ENCODE measurements at places on chromosomes 7 and 10.

DNA sequence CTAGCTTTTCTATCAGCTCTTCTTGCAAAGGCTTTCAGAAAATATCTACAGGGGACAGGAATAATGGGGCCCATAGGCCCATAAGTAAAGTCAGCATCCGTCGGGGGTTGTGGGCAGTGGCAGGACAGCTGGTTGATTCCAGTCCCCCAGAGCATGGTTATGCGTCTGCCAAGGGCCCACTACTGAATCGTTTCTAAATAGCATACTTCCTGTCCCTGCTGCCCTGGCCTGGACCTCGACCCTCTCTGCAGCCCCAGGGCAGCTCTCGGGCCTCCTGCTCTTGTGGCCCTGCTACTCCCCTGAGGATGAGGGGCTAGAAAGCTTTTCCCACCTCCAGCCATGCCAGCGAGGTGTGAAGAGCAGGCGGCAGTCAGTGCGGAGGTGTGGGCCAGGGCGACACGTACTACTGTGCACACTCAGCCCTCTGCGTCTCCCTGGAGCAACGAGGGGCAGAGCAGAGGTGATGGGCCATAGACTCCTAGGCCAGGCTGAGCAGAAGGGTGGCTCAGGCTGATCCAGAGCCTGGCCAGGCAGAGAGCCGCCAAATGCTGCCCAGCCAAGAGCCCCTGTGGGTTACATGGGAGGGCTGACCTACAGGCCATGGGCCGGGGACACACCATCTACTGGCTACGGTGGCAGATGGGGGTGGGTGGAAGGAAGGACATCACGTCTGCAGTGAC is 4.7 kb upstream of the OPN4 start:
- DNase-seq, result peak; percentile 25

GRCh38 chr7:39987641-39988347 is 37.7 kb downstream of the CDK13 start:
- no peak for DNase-seq

DNA sequence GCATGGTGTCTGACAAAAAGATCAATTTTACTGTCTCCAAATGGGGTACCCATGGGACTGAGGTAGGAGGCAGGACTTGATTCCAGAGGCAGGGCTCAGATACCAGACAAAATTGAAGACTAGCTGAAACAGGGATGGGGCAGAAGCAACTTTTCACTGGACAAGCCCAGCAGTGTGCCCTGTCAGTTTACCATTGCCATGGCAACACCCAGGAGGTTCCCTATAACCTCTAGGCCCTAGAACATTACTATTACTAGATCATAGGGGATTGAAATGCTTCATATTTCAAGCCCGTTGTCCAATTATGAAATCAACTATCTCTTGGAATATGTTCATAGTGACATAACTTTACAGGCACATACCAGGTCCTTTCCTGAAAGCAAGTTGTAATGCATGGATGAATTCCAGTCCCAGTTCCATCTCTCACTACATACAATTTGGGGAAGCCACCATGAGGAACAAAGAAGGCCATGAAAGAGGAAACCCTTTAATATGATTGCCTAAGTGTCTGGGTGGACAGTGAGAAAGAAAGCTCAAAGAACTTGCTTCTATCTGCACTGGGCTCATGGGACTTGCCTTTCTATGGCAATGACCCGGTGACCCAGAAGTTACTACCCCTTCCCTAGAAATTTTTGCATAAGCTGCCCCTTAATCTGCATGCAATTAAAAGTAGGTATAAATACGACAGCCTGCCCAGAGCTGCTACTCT is 557.9 kb downstream of the KCNMA1 start:
- DNase-seq, result no peak

GRCh38 chr7:100590077-100590737 is 4.1 kb downstream of the FBXO24 start:
- DNase-seq, result peak; percentile 68

GRCh38 chr7:78635026-78635793 is 818.3 kb downstream of the MAGI2 start:
- no peak for DNase-seq

- no peak for DNase-seq
Measured at GRCh38 chr7:140391634-140392033, 6.7 kb downstream of the SLC37A3 start.

DNA sequence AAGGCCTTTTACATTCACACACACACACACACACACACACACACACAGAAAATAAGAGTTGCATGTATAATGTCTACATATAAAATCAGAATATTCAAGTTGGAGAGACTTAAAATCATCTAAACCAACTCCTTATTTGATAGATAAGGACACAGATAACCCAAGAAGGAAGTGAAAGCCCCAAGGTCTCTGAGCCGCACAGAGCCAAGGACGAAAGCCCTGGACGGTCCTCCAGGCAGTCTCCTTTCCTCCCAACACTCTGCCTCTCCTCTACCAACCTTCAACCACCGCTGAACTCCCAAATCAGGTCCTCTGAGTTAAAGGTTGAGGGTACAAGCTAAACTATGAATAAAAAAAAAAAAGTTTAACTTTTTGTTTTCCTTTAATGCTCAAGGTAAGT is 28.2 kb downstream of the UBE2H start:
- DNase-seq, result no peak

DNA sequence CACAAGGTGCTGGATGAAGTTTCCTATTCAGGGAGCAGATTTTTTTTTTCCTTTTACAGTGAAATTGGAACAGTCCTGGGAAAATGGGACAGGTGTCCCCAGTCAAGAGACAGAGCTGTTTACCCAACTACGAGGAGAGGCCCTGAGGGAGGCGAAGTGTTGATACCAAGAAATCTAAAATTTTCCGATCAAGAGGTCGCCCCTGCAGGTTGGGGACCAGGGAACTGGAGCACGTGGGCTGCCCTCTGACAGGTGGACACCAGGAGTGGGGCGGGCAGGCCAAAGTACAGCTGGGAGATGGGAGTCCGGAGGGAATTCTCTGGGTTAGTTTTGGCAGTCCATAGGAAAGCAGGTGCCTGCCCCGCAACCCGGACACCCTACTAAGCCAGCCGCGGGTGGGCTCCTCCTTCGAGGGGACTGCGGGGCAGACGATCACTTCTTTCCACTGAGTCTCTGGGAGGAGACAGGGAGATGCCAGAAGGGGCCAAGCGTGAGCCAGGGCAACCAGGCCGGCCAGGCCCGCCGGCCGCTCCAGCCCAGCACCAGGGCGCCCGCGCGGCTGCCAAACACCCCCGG is 965 bp upstream of the CAMK1D start:
- DNase-seq, result no peak

DNA sequence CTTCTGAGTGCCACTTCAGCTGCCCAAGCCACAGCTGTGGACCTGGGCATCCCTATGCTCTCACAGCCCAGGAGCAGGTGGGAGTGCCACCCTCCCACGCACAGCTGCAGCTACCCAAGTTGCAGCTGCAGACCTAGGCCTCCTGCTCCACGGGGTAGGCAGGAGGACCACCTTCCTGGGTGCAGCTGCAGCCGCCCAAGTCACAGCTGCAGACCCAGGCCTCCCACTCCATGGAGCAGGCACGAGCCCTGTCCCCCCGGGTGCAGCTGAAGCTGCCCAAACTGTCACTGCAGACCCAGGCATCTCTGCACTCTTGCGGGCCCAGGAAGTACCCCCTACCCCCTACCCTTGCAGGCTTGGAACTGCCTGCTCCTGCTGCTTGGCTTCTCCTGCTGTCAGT is 260.2 kb downstream of the XPNPEP1 start:
- DNase-seq, result no peak

GRCh38 chr7:29281782-29282541 is 87.4 kb downstream of the CHN2 start:
- peak; percentile 44 for DNase-seq

- no peak for DNase-seq
Measured at GRCh38 chr10:73997461-73997786, 492 bp upstream of the VCL start.

GRCh38 chr10:34175121-34175520 is 640.0 kb downstream of the PARD3 start:
- DNase-seq, result no peak

DNA sequence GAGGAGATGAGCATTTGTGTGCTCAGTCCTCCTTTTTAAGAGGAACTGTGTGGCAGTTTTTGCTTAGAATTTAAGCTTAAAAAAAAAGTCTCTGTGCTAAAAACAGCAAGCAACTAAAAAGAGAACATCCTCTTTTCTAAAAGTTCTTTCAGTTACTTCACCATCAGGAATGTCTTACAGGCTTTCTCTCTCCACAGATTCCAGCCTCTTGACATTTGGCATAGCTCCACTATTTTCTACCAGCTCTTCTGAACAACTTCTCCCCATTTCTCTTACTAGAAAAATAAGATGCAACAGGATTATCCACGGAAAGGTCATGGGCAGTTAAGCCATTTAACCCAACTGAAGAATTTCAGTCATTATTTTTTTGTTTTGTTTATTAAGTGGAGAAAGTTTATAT is 13.2 kb downstream of the PCLO start:
- DNase-seq, result no peak

DNA sequence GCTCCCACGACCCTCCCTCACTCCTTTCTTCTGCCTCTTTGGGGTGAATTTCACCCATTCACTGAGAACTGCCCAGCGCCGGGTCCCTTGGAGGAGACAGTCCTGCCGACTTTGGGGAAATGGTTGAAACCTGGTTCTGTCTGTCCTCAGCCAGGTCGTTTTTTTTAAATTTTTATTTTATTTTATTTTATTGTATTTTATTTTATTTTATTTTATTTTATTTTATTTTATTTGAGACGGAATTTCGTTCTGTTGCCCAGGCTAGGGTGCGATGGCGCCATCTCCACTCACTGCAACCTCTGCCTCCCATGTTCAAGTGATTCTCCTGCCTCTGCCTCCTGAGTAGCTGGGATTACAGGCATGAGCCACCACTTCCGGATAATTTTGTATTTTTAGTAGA is 105.9 kb upstream of the SH2B2 start:
- DNase-seq, result no peak

DNA sequence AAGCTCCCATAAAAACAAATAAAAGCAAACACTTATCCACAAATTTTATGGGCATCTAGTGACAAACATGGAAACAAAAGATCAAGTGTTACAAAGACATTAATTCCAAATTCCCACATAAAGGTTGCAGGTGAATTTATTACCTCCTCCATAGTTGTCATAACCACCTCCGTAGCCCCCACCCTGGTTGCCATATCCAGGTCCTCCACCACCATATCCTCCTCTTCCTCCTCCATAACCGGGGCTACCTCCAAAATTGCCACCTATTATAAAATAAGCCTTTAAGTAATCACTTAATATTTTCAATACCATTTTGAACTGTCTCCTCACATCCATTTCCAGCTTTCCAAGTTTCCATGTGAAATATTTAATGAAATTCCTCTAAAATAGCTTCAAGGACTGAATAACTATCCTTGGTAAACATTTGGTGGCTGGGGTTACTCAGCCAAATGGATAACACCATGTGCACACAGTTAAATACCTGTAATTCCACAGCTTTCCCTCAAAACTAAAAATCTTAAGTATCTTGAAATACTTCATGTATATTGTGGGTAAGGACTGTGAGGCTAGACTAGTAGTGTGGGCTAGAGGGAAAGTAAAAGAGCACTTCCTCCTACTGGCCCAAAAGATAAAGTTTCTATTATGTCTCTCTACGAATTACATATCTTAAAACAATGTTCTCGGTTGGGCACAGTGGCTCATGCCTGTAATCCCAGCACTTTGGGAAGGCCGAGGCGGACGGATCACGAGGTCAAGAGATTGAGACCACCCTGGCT is 6.9 kb downstream of the HNRNPA2B1 start:
- no peak for DNase-seq

DNA sequence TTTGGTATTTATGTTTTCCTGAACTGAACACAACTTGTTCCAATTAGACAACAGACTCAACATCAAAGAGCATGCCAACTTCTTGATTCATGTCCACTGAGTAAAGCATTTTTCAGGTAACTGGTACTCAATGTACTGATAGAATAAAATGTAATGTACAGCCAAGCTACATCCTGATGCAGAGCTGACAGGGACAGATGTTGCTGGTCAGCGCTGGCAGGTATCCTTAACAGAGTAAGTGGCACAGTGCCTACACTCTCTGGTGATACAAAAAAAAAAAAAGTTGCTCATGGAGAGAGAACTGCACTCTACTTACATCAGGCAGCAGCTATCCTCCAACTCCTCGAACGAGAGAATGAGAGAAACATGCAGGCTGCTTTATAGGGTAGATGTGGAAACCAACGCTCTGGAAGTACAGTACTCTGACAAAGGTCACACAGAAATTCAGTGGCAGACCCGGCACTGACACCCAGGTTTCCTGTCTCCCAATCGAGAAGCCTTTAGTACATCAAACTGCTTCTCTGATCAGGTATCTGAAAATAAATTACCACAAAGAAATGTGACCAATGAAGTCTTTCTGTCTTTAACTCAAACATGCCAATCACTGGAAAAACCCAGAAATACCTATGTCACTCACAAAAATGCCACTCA is 4.6 kb downstream of the ITGB1 start:
- no peak for DNase-seq

GRCh38 chr10:75265856-75266255 is 30.1 kb upstream of the COMTD1 start:
- no peak for DNase-seq

DNA sequence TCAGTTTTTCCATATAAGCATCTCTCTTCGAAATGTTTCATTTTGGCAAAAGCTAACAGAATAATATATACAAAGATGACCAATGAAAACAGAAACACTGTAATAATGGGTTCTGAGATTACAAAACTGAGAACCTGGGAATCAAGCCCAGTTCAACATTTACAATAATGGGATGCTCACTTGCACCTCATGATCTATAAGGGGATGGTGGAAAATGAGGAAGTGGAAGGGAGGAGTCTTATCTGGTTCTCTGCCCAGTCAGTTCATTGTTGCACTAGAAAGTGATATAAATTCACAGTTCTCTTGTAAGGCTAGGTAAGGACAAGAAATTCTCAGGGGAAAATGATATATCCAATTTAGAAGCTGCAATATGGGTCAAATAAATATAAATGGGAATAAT is 31.7 kb upstream of the RHOBTB1 start:
- no peak for DNase-seq

DNA sequence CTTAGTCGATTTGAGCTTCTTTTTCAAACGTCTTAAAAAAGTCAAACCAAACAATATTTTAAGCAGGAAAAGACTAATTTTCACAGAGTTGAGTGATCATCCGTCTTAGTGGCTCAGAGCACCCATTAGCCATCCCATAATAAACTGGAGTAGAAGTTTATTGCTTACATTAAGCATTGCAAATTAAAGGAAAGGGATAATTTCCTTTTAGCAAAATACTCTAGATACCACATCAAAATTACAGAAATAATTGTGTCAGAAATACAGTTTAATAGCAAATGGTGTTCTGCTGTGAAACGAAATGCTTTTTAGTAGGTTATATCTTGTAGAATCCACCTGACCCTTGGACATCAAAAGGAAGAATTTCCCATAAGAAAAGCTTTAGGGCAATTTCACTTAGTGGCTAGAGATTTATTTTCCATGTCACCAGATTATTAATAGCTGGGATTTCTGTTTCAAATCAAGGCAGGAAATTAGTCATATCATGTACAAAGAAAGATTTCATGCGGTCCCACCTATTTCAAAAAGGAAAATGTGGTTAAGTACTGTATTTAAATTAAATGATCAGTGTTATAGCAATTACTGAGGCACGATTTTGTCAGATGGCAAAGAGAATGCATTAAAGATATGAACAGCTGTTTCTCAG is 96.2 kb downstream of the NPTX2 start:
- no peak for DNase-seq

GRCh38 chr10:80268938-80269588 is 20.4 kb downstream of the MAT1A start:
- DNase-seq, result no peak

GRCh38 chr10:7400068-7400715 is 10.6 kb downstream of the SFMBT2 start:
- DNase-seq, result no peak

GRCh38 chr7:108809356-108809755 is 239.7 kb downstream of the DNAJB9 start:
- DNase-seq, result no peak

GRCh38 chr7:150453181-150453580 is 2.8 kb downstream of the GIMAP8 start:
- DNase-seq, result no peak
